ENCODE measurements at places on chromosomes 7 and 10.

DNA sequence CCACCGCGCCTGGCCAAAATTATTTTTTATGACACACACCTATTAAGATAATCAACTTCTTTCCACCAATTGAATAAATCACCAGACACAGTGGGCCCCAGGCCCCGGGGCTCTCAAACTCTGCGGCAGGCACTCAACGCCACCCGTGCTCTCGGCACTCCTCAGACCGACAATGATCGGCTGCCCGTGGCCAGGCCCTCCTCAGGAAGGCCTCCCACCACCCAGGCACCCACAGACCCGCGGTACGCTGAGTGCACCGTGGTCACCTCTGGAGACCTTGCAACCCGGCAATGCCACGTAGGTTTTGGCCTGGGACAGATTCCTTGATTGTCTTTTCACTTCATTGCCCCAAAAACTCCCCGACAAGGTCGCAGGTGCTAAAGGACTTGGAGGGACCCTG lies 6.9 kb downstream of the RADIL start:
- DNase-seq, result no peak

DNA sequence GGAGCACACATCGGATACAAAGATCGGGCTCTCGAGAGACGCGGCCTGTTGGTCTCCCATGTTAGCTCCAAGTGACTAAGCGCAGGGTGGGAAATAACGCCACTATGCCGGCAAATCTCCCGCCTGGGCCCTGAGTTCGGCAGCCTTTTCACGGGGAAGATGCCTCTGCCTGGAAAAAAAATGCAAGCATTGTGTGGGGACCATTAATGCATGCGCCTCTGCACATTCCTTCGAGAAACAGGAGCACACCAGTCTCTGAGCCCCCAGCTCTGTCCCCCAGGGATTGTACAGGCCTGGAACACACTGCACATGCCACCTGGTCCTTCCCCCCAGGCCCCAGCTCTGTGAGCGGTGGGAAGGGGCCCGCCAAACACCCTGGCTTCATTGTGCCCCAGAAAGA lies 44.1 kb downstream of the FBXW4 start:
- no peak for DNase-seq

DNA sequence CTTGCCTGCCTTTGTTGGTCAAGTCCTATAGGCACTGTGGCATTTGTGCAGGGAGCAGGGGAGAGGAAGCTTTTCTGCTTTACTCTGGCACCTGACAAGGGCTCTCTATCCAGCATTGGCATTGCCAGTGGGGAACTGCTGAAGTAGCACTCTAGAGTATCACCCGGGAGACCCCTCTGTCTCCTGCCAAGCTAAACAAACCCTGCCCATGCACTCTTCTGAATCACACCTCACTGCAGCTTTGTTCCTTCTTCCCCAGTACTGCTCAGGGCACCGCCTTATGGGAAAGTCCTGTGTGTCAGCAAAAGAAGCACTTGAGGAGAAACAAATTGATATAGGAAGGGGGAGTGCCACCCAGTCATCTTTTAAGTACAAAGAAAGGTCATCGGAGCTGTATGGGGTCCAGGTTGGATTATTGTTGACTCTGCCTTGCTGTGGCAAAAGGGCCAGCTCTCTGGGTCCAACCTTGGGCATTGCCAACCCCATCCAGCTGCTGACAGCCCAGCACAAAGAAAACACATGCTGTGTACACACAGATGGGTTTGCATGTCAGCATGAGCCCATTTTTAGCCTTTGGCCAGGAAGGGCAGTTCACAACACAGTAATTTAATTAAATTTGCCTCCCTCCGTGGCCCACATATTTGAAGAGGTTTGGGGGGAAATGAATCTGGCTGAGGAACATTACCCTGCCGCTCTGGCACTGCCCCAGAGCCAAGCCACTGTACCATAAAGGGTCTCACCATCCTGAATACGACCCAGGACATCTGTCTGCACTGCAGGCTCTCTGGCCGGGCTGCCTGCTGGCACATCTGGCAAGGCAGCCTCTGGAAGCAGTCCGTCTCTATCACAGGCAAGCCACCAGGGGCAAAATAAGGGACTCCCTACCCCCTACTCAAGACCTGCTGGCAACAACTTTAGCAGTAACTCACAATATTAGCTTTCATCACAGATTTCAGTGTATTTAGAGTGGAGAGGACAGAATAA lies 13.1 kb downstream of the LRRC4 start:
- peak; percentile 39 for DNase-seq

GRCh38 chr10:126935263-126935946 lies 30.2 kb downstream of the DOCK1 start:
- DNase-seq, result no peak

DNA sequence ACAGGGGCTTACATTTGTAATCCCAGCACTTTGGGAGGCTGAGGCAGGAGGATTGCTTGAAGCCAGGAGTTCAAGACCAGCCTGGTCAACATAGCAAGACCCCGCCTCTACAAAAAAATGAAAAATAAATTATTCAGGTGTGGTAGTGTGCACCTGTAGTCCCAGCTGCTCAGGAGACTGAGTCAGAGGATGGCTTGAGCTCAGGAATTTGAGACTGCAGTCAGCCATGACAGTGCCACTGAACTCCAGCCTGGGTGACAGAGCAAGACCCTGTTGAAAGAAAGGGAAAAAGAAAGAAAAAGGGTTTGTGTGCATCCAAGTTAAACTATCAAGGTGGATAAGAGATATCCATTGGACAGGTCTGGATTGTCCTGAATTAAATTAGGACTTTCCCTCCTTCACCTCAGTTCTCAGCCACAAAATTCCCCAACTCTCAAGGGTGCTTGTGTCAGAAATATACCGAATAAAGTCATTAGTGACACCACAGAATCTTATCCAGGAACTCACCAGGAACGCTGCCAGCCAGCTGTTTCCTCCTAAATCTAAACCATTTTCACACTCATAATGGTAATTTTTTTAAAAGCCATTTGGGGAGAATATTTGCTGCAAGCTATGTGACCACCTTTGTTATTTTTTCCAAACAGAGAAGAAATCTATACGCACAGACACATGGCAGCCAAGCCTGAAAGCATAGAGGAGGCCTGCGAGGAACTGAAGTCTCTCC lies 12.0 kb downstream of the AFAP1L2 start:
- no peak for DNase-seq

GRCh38 chr10:63273577-63273976 lies 140.4 kb downstream of the NRBF2 start:
- no peak for DNase-seq

DNA sequence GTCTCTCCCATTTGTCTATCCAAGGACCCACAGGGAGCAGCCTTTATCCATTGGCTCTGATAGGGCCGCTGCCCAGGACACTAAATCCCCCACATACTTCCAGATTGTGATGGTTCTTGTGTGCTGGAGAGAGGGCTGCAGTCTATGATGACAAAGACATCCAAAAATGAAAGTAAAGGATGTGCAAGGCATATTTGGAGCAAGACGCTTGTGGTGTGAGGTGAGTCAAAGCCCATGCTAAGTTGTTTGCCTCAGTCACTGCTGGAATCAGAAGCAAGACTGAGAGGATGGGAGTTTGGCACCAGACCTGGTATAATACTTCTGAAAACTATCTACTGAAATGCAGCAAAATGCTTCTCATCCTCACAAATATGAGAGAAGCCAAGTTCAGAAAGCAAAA lies 22.7 kb downstream of the ZNF22 start:
- DNase-seq, result no peak

DNA sequence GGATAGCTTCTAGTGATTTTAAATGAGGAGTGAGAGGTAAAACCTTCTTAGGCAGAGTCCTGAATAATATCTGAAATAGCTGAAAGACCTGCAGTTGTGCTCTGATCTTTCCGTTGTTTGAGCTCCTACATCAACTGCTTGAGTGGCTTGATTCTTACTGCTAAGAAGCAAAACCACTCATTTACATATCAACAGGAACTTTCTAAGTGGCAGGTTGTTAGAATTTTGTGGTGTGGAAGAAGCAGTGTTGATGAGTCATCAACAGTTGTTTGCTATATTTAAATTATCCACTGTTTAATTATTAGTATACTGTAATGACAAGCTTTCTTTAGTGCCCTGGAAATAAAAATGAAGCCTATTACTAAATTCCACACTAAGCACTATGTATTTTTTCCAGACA lies 689.5 kb downstream of the DNAJB9 start:
- DNase-seq, result no peak
